ENCODE measurements at places on chromosomes 13 and 19. TPM values are rescaled to one million over a fixed set of nuclear protein-coding genes. Genes with fewer than 3 reads are reported as not detected.

Gene KLK12
- not detected for total RNA-seq

Gene TNFSF9
- total RNA-seq, result 0.57 TPM

Gene IGFL3
- total RNA-seq, result not detected

Gene ACP5
- 10.3 TPM for total RNA-seq

Gene N4BP2L1
- total RNA-seq, result 16.1 TPM

Gene MYPOP
- 5.0 TPM for total RNA-seq

Data from activated CD4-positive, alpha-beta T cell treated with anti-CD3 and anti-CD28 coated beads for 36 hours (primary cell).